ENCODE measurements at places on chromosomes 11 and 22.

GRCh38 chr11:2815762-2816496 is 69.6 kb downstream of the CDKN1C start:
- DNase-seq, result no peak

DNA sequence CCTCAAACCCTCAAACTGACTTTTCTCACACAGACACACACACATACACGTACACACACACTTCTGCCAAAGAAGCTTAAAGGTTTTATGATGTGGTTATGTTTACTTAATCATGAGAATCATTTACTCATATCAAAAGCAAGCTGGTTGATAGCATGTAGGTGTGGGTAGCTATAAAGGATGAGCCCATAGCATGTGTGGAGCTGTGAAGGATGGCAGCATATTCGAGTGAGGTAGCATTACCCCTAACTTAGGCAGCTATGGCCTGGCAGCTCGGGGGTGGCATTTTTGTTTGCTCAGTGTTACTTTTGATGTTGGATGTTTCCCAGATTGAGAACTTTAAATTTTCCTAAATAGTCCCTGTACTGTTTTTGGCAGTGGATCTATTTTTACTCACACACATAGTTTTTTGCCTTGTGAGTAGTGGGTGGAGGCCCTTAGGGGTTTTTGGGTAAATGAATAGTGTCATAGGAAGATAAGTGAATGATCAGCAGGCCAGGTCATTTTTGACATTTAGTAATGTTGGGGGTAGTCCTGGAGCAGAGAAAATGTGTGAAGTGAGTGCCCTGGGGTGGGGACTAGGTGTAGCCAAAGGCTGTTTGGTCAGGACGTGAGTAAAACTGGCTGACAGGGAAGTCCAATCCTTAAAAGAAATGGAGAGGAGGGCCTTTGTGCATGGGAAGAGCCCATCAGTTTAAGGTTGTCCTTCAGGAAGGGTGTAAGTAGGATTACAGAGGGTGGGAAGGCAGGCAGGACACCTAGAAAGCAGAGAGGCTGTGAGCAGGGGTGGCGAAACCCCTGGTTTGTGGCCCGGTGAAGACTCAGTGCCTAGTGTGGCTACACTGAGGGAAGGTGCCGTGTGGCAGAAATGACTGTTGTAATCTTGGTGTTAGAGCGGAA is 7.1 kb downstream of the YWHAH start:
- DNase-seq, result no peak

DNA sequence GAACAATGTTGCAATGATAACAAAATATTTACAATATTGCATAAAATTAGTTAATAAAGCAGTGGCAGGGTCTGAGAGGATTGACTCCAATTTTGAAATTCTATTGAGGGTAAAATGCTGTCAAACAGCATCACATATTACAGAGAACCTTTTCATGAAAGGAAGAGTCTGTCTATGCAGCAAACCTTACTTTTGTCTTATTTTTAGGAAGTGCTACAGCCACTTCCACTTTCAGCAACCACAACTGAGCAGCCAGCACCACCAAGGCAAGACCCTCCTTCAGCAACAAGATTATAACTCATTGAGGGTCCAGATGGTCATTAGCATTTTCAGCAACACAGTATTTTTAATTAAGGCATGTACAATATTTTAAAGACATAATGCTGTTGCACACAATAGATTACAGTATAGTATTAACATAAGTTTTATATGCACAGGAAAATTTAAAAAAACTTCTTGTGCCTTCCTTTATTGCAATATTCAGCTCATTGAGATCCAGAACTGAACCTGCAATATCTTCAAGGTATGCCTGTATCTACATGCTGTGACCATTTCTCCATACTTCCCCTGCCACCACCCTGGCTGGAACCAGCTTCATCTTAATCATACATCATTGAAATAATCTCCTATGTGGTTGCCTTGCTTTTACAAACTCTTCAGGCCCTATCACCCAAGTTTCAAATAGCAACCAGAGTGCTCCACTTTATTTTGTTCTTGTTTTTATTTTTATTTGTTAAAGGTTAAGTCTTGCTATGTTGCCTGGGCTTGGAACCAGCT is 711.2 kb downstream of the KCNA4 start:
- no peak for DNase-seq

- DNase-seq, result no peak
These were observed 11.9 kb downstream of the SNX19 start for GRCh38 chr11:130904380-130904779.
